ENCODE measurements at places on chromosomes 6 and 20.

DNA sequence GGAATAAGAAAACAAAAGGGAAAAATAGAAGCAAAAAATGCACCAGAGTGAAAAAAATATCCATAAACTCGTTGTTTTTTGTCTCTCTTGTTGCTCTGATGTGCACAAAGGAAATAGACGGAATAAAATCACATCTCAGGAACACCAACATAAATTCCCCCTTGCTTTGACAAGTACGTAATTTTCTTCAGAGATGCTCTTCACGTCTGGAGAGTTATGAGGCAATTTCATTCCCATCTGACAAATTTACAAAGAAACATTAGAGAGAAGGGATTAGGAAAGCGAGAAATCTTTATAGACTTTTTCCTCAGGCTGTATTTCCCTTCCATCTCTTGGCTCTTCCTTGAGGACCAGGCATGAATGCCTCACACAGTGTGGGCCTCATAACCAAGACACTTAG is 250.1 kb upstream of the ZFP64 start:
- DNase-seq = no peak

DNA sequence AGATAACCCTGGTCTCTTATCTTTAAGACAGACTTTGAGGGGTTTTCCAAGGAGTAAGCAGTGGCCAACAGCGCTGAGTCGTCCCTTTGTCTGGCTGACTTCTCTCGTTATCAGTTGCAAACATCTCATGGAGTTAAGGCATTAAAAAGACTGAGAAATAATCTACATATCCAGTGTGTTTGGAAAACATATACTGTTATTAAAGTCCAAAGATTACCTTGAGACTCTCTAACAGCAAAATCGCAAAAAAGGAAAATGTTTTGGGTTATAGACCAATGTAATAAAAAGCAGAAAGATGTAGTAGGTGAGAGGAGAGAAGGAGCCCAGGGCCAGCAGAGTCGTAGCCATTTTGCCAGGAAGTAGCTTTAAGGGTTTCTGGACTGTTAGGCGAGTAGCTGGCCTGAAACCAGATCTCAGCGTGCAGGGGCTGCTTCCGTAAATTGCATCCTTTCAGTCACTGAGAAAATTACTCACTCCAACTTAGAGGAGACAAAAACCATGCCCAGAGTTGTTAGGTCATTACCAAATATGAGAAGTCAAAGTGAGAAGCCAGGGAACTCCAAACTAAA is 24.6 kb downstream of the MYLK4 start:
- DNase-seq = no peak

GRCh38 chr20:50269091-50270033 is 78.7 kb downstream of the CEBPB start:
- DNase-seq = no peak

GRCh38 chr6:43715056-43715788 is 27.6 kb upstream of the MRPS18A start:
- no peak for DNase-seq

Measured in stimulated activated CD4-positive, alpha-beta T cell treated with anti-CD3 and anti-CD28 coated beads, Interleukin-1b, Interleukin-23, amount 100 ng/mL, for 48 hours (primary cell).